T1000 (cell line): ENCODE measurements at places on chromosomes 1 and 21.

DNA sequence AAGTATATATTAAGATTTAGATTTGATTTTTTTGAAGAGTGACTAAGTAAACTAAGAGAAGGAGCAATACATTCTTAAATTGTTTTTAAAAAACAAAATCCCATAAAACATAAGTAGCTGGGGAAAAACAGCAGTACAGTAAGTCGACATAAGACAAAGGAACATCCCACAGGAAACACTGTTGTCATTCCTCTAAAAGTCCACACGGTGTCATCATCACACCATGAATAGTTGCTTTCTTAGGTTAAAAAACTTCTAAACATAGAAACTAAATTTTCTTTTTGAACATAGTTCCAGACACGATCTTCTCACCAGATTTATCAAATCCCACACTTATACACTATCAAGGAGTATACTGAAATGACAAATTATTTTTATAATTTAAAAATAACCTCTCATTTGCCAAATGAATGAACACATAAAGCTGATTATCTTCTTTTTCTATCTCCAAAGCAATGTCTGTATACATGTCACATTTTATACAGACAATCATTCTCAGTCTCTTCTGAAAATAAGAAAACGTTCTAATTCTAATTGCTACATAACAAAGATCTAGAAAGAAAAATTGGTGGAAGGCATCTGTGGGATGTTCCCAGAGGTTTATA lies 15.8 kb downstream of the ODF2L start:
- no peak for DNase-seq

- no peak for DNase-seq
Measured at GRCh38 chr1:94245747-94246438, 8.5 kb upstream of the ARHGAP29 start.

- no peak for DNase-seq
Measured at GRCh38 chr1:56922070-56922469, 43.7 kb downstream of the C8B start.

DNA sequence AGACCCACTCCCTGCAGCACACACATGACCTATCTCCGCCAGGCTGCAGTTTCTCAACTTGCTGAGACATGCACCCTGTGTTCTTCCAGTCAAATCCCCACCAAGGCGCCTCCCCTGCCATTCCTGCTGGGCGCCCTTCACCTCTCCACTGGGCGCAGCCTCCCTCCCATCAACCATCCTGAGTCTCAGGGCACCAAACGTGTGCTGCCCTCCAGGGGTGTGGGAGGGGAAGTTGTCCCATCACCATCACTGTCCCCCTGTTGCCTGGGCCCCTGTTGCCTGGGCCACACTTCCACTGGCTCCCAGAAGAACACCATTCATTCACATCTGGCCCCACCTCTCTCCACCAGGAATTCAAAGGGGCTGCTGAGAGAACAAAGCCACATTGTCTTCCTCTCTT lies 44.9 kb upstream of the EFHD2 start:
- DNase-seq: no peak

- no peak for DNase-seq
Measured at GRCh38 chr1:53992085-53992874, 25.7 kb downstream of the LDLRAD1 start.

DNA sequence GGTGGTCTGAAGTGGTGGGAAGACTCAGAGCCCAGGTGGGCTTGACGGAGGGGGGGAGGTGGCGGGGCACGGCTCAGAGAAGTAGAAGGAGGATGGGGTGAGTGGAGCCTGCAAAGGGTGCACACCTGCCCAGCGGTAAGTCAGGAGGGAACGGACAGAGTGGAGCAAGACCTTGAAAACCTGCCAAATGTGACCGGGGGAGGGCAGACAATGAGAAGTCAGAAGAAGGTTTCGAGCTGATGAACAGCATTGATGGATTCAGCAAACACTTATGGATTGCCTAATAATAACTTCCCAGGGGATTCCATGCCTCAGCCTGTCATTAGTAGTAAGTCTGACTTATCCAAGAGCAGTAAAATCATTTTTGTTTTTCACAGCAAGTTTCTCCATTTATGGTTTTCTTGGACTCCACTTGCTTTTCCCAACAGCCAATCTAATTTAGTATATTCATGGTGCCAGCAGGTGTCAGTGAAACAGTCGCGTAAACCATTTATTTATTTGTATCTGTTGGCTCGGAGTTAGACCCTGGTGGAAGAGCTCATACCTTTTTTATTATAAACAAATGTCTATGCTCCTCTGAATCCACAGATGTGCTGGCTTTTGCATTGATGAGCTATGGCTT lies 279.1 kb downstream of the PCP4 start:
- no peak for DNase-seq

GRCh38 chr1:201269900-201270410 lies 13.4 kb upstream of the PKP1 start:
- no peak for DNase-seq

DNA sequence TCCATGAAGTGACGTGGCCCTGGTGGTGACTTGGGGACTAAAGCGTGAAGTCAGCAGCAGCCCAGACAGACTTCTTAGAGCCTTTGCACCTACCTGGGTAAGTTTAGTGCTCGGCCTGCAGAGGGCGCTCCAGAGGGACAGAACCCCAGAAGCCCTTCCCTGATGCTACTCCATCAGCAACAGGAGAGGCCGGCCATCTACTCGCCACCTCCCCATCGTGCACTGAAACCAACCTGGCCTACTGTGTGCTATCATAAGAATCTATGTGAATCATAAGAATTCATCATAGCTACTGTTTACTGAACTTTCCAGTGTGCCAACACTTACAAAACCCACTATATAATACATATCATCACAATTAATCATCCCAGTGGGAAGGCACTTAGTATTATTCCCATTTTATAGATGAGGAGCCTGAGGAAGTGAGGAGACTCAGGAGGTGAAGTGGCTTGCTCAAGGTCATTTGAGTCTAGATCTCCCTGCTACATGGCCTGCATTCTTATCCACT lies 7.9 kb upstream of the EDN2 start:
- DNase-seq: no peak

GRCh38 chr1:101392552-101392951 lies 155.7 kb downstream of the S1PR1 start:
- DNase-seq: no peak

- DNase-seq: no peak
Measured at GRCh38 chr1:20071416-20071815, 1.4 kb downstream of the PLA2G5 start.

DNA sequence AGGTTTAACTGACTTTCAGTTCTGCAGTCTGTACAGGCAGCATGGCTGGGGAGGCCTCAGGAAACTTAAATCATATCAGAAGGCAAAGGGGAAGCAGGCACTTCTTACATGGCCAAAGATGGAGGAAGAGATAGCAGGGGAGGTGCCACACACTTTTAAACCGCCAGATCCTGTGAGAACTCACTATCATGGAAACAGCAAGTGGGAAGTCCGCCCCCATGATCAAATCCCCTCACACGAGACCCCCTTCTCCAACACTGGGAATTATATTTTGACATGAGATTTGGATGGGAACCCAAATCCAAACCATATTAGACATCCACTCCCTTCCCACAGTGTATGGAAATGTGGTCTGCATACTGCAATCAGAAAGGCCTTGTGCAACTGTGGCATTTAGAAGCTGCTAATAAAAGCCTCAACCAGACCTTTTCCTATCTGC lies 148.2 kb downstream of the FCRL5 start:
- no peak for DNase-seq

DNA sequence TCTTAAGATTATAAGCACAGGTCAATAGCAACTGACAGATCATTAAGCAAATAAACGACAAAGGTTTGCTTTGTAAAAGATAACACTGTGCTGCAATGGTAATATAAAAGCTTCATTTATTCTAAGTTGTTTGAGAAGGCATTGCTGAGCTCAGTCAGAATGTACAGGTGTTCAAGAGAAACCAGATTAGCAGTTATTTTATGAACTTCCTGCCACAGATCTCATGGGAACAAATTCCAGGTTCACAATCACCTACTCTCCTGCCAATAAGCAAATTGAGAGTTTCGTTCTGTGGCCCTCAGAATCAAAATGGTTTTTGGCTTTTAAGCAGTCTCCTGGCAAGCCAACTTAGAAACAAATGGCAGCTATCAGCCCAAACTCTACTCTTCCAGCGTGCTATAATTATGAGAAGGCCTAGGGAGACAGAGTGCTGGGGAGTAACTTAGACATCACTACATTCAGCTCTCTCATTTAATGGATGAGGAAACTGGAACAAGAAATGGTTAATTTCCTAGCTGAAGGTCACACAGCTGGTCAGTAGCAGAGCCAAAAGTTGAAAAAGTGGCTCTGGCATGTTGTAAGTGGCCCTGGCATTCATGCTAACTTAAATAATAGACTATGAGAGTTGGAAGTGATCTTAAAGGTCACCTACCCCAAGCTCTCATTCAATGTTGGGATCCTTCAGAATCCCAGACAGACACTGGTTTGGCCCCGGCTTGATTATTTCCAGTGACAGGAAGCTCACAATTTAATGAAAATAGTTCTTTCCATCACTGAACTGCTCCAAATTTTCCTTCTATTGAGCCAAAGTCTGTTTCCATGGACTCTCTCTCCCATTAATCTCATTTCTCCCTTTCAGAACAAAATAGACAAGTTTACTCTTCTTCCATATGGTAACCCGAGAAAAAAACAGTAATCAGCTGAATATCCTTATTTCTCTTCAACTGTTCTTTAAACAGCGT lies 82.6 kb upstream of the EDEM3 start:
- no peak for DNase-seq

DNA sequence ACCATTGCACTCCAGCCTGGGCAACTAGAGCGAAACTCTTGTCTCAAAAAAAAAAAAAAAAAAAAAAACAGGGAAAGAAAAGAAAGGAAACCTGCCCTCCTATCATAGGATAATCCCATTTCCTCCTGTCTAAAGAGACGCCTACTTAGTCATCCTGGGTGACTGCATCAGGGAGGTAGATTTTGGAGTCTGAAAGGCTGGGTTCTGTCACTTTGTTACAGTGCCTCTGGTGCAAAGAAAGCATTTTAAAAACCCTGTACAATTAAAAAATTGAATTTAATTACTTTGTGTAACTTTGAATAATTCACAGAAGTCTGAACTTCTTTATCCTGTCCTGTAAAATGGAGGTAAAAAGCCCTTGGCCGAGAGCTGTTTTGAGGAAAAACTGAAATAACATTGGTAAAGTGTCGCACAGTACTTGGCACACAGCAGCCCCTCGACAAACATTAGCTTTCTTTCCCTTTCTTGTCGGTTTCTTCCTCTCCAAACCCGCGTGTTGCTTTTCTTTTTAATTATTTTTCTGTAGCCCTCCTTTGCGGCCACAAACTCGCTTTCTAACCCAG lies 657 bp upstream of the HDAC1 start:
- DNase-seq: no peak

DNA sequence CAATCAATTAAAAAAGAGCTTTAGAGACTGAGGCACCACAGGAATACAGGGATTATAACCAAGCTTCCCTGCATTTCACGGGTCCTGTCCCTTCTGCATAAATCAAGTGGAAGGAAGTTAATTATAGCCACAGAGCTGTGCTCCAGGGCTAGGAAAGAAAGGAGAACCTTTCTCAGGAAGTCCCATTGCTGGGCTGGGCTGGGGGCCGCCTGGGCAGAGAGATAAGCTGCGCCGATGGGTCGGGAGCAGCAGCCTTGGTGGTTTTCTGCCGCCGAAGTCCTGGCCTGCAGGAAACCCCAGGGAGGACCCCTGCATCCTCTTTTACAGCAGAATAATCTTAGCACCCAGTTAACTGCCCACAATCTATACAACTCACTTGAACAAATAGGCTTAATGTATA lies 12.6 kb upstream of the CD34 start:
- DNase-seq: no peak

GRCh38 chr1:214473387-214473786 lies 78.0 kb downstream of the PTPN14 start:
- DNase-seq: no peak

GRCh38 chr1:31701091-31701736 lies 2.6 kb downstream of the COL16A1 start:
- DNase-seq: peak; percentile 93

DNA sequence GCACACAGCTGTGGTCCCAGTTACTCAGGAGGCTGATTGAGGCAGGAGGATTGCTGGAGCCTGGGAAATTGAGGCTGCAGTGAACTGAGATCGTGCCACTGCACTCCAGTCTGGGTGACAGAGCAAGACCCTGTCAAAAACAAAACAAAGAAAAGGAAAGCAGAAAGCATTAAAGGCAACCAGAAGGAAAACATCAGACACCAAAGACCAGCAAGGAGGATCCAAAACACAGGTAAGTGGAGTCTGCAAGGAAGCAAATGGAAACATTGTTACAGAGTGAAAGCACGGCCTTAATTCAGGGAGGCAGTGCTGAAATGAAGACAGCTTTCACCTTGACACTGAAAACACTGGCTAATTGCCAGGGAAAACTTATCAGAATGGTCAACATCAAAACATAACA lies 40.8 kb downstream of the CFAP74 start:
- DNase-seq: no peak

- no peak for DNase-seq
Measured at GRCh38 chr1:238466459-238466858, 575.7 kb upstream of the ZP4 start.

DNA sequence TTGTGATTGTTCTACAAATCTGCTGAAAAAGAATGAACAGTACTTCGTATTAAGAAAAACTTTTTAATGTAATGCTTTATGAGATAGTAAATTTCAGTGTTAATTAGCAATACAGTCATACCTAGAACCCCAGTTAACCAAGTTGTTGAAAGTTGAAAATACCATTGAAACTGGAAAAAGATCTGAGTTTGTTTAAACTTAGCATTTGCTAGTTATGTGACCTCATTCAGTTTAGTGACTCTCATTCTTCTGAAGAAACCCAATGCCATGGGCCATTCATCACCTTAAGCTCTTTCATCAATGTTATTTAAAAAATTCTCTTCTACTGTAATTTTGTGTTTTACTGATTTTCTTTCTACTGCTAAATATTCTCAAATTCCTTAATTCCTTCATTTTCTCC lies 20.2 kb downstream of the RCOR3 start:
- no peak for DNase-seq

GRCh38 chr1:9331016-9331415 lies 38.3 kb downstream of the SPSB1 start:
- DNase-seq: no peak

DNA sequence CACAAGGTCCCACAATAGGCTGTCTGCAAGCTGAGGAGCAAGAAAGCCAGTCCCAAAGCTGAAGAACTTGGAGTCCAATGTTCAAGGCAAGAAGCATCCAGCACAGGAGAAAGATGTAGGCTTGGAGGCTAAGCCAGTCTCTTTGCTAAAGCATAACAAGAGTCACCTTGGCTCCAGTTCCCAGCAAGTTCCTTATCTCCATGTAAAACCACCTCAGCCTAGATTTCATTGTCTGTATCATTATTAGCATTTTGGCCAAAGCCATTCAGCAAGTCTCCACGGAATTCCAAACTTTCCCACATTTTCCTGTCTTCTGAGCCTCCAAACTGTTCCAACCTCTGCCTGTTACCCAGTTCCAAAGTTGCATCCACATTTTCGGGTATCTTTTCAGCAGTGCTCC lies 36.9 kb downstream of the PIGM start:
- no peak for DNase-seq

- no peak for DNase-seq
Measured at GRCh38 chr1:241714321-241715218, 62.5 kb downstream of the WDR64 start.
